ENCODE measurements at places on chromosomes 1 and 21.

DNA sequence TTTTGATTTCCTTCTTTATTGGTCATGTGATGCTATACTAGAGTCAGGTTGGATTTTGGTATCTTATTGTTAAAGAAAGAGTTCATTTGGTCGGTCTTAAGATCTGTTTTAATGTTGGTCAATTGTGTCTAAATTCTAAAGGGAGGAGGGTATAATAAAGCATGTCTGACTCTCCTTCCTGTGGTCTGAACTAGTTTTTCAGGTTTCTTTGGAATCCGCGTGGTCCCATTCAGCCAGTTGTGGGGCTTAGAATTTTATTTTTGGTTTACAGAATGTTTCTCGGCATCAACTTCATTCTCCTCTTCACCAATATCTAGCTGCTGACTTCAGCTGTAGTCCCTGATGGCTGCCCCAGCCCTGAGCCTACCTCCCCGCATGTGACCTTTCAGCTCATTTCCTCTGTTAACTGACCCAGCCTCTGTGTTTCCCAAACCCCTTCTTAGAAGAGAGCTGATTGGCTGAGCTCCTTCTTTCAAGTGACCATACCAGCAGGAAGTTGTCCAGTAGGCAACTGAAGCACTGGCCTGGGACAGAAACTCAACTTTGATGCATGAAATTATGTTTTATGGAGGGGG is 8.7 kb upstream of the MYOC start:
- no peak for DNase-seq

DNA sequence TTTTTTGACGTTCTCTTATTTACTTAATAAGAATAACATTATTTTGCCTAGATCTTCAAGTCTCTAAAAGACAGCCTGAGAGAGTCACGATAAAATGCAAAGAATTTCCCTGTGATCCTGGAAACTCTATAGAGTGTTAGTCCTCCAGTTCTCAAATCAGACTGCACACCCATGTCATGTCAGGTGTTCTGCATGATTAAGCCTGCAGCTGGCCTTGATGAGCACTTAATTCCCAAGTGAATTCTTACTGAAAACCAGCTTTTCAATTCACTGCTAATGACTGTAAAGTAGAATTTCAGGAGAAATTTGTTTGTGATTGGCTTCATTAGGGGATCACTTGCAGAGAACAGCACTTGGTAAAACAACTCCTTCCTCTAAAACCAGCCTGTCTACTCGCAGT is 41.9 kb downstream of the CHML start:
- DNase-seq, result no peak

DNA sequence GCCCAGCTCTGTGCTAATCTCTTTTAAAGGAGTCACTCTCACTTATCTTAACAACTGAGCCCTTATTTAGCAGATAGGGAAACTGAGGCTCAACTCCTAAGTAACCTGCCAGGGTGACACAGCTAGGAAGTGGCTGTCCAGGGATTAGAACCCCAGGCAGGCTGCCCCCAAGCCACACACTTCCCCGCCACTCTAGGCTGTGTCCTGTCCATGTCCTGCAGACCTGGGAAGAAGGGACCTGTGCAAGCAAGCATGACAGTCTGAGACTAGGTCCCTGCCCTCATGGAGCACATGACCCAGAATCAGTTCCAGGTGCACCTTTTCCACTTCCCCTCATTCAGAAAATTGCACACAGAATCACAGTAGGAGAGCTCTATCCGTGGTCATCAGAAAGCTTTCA is 12.2 kb downstream of the KIAA1614 start:
- DNase-seq, result no peak

GRCh38 chr1:67610450-67610849 is 74.6 kb upstream of the GADD45A start:
- DNase-seq, result no peak

DNA sequence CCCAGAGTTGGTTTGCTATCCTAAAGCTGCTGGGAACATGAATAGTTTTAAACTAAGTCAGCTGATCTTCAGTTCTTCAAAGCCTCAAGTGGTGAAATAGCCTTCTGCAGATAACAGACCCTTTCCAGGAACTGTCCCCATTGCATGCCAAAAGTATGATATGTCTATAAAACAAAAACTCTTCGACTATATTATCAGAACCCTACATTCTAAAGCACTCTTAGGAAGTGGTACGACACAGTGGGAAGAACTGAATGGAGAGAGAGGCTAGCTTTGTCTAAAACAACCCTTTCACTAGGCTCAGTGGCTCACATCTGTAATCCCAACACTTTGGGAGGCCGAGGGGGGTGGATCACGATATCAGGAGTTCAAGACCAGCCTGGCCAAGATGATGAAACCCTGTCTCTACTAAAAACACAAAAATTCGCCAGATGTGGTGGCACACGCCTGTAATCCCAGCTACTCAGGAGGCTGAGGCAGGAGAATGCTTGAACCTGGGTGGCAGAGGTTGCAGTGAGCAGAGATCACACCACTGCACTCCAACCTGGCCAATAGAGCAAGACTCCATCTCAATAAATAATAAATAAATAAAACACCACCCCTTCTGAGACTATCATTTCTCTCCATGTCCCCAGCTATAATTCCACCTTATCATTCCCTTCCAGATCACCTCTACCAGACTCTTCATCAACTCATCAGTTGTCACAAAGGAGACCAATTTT is 2.2 kb upstream of the FRRS1 start:
- DNase-seq, result no peak

DNA sequence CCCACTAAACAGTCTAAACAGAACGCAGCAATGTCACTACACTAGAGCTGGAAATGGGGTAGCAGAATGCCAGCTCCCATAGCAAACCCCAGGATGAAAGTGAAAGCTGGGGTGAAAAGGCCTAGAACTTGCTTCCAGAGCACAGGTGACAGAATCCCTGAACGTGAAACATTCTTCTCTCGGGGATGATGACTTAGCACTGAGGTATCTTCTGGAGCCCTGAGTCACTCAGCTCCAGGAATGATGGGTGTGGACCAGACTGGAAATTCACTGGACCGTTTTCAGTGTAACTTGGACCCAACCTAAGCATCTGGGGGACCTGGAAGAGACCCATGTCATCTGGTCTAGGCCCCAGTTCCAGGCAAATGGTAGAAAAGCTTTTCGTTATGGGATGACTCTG is 108.9 kb downstream of the CDC7 start:
- no peak for DNase-seq

- no peak for DNase-seq
Observed at GRCh38 chr1:210081494-210081893, 143.5 kb downstream of the SYT14 start.

DNA sequence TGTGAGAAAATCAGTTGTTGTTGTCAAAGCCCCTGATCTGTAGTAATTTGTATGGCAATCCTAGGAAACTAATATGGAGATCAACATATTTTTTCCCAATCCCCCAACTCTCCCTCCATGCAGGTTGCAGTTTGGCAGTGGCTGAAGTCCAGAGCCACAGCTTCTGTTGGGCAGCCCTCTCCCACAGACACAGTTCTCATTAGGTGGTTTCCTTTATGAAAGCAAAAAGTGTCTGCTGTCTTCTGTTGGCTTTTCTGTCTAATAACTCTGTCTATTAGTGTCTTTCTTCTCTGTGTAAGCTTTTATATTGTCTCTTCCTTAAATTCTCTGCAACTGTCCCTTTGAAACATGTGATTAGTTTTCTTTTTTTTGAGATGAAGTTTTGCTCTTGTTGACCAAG is 914.3 kb upstream of the NCAM2 start:
- DNase-seq, result no peak

GRCh38 chr21:40143822-40144525 is 276.7 kb downstream of the PCP4 start:
- DNase-seq, result peak; percentile 11

DNA sequence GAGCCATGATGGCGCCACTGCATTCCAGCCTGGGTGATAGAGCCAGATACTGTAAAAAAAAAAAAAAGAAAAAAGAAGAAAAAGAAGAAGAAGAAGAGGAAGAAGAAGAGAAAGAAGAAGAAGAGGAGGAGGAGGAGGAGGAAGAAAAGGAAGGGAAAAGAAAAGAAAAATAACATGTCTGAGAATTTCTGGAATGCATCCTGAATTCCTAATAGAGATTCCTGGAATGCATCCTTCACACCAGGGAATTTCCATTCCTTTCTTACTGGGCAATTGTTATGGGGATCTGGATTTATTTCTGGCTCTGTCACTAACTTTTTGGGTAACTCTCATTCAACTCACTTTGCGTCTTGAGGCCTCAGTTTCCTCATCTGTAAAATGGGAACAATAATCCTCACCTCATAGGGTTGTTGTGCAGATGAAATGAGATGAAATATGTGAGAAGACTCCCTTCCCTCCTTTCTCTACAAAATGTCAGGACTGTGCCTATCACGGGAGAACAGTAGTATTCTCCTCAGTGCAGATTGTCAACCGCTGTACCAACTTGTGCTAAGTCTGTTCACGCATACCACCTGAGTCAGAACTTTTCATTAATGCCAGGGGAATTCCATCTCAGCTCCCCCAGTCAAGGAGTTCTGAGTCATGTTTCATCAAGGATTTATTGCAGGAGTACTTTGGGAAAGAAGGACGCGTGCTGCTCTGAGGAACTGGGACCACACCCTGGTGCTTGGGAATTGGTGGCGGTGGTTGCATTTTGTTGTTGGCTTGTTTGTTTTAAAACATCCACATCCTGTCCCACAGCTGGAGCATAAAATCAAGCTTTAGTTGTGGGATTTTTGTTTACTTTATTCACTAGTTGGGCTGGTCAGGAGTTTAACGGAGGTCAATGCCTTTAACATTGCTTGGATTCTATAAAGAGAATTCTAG is 42.4 kb upstream of the ROR1 start:
- DNase-seq, result no peak

- DNase-seq, result no peak
Observed at GRCh38 chr1:201473296-201473695, 4.3 kb upstream of the PHLDA3 start.

DNA sequence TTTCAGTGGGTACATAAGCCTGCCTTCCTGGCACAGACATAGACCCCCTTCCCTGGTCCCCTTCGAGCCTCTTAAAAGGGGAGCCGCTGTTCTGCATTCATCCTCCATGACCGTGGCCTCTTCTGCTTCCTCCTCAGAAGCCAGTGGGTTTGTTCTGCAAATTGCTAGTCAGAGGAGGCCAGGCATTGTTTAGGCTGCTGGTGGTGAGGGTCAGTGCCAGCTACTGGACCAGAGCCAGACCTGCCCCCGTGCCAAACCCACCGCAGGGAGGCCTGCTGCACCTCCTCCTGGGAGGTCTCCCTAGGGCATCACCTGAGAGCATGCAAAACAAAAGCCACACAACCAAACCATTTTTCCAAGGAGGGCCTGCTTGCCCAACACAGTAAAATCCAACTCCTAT is 178.4 kb downstream of the MIS18A start:
- DNase-seq, result no peak

- DNase-seq, result no peak
Observed at GRCh38 chr1:168752171-168752832, 23.3 kb upstream of the DPT start.

DNA sequence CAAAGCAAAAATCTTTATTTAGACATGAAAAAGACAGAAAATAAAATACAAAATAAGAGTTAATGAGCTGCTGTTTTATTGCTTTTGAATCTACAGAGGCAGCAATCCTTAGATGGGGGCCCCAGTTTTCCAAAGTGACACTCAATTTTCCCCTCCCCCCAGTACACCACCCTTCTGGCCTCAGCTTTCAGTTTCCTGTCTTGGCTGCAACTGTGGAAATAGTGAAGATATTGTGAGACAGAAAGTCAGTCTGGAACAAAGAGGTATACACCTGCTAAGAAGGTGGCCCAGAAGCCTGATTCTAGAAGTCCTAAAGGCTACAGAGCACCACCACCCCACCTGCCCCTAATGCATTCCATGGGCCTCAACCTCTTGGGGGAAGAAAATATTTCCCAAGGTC is 1.1 kb upstream of the MTMR11 start:
- DNase-seq, result no peak

GRCh38 chr1:37931361-37932158 is 15.3 kb downstream of the INPP5B start:
- peak; percentile 72 for DNase-seq

- DNase-seq, result no peak
Observed at GRCh38 chr1:153509729-153510354, 25.9 kb downstream of the S100A6 start.

DNA sequence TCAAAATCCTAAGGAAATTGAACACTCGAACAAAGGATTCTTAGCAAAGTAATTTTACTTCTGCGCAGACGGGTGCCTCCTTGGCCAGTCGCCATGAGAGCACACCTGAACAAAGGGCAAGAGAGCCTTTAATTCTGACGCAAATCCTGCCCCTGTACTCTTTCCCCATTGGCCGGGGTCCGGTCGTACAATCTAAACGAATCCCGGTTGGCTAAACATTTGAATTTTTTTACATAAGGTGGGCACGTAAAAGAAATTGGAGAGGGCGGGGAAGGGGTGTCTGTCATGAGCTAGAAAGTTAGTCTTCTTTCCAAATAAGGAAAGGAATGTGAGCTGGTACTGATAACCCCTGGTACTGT is 8.2 kb upstream of the IL22RA1 start:
- DNase-seq, result peak; percentile 93

DNA sequence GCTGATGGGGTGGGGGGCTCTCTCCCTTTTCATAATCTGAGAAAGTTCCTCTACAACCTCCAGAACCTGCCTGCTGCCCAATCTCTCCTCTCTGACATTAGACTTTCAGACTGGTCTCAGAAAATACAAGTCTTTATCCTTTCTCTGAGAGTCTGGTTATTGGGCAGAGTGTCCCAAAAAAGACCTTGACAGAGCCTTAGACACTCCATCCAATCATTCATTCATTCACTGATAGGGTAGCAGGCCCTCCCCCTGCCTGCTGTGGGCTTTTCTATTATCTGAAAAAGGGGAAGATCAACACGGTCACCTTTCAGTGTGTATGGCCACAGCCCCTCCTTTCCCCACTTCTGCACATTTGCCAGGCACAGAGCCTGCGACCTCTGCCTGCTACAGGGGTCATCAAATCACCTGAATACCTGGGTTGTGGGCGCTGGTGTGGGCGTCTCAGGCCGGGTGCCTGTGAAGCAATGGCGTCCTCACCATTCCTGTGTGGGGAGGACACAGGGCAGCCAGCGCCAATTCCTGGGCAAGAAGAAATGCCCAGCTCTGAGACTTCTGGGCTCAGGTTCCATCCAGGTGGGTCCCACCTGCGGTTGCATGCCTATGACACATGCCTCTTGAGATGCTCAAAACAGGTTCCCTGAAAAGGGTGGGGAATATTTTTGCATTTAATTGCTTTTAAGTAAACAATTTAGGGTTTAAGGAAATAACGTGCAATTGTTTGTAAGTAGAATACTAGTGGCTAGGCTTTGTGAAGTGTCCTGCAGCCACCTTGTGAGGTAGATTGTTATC is 52.8 kb downstream of the ELK4 start:
- no peak for DNase-seq
